Stimulated activated CD4-positive, alpha-beta T cell treated with anti-CD3 and anti-CD28 coated beads, Interleukin-15, amount 100 ng/mL, for 1 hour (primary cell): ENCODE measurements at places on chromosomes 12 and 14.

DNA sequence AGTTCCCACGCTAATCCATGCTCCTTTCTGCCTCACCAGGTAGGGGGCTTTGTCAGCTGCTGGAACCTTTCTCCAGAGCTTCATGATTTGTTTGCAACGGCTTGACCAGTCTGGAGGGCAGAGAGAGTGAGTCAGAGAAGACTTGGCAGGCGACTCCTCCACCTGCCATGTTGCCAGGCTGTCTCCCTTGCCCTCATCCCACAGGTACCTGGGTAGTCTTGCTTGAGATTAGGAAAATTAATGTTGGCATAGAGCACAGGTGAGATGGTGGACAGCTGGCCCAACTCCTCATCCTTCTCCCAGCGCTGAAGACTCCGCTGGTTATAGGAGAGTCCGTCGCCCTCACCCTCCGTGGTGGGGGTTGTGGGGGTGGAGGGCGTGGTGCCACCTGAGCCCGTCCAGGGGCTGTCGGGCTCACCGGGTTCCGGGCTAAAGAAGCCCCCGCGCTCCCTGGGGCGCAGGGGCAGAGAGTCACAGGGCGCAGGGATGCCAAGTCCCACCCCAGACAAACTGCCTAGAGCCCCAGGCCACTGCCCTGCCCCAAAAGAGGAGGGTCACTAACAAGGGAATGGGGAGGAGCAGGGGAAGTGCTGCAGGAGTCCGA lies 18.6 kb downstream of the KMT2D start:
- DNase-seq, result no peak

GRCh38 chr12:90915353-90915752 lies 39.6 kb downstream of the CCER1 start:
- DNase-seq, result no peak

DNA sequence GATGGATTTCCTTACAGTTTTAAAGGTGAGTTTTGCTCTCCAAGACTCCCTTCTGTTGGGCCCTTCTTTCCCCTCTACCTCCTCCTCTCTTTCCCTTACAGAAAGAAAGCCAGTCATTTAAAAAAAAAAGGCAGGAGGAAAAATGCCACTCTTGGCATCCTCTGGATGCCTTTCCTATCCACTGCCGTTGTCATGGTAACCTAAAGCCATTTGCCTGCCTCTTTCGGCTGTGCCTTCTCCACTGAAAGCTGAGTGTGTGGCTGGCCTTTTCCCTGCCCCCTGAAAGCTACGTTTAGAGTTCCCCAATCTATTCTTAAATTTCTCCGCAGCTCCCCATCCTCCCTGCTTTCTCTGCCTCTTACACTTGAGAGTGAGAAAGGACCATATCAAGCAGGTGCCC lies 67.1 kb downstream of the TUNAR start:
- no peak for DNase-seq

GRCh38 chr14:29735459-29735858 lies 192.2 kb downstream of the PRKD1 start:
- no peak for DNase-seq

GRCh38 chr14:74853581-74853980 lies 22.4 kb downstream of the PROX2 start:
- no peak for DNase-seq

GRCh38 chr14:68966872-68967301 lies 12.2 kb downstream of the ACTN1 start:
- no peak for DNase-seq

DNA sequence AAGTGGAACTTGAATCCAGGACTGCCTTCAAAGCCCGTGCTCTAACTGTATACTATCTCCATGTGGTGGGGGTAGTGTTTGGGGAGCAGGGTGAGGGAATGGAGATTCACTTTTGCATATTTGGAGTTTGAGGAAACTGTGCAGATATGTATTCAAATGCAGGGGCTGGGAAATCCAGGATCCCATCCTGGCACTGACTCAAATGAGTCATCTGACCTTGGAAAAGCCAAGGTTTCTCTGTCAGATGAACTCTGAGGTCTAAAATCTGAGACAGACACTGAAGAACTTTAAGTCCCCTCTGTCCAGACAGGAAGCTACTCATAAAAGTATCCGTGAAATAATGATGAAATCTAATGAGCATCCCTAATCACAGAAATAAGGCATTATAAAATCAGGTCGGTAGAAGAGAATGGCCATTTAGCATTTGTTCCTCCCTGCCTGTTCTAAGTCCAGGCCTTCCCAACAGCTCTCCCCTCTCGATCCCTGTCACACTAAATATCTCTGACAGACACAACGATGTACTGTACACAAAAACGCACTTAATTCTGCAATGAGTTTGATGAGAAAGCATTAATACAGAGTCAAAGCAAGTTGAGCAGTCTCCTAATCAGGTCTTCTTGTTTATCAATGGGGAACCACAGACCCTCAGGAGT lies 14.4 kb downstream of the NIN start:
- no peak for DNase-seq

DNA sequence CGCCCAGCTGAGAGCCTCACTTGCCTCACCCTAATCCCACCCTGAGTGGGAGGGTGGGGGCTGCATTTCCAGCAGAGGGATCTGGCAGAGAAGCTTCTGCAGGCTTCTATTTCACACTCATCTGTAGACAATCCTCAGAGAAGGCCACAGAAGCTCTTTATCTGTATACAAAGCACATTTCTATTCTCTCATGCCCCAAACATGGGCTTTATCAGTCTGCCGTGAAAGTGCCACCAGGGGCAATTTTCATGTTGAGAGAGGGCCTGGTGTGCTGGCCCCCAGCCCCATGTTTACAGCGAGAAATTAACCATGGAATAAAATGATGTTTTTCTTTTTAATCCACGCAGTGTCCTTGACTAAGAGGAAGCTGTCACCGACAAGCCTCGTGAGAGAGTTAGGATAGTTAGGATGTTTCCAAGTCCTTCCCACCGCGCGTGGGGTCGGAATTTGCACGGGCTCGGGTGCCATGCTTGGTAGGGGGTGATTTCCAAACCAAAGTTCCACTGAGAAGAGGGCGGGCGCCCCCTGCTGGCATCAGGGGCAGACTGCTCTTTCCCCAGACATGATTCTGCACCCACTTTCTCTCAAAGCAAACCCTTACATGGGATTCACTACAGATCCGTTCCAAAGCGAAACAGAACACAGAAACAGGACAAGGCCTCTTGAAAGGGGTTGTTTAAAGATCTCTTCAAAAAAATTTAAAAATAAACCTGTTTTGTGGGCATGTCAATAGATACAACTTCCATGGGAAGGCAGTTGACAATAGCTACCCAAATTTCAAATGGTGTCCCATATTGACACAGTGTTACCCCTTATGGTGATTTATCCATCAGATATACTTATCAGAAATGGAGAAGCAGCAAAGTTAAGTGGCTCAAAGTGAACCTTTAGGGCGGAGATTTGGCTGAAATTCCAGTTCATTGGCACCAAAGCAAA lies 19.4 kb downstream of the BDKRB1 start:
- peak; percentile 60 for DNase-seq

DNA sequence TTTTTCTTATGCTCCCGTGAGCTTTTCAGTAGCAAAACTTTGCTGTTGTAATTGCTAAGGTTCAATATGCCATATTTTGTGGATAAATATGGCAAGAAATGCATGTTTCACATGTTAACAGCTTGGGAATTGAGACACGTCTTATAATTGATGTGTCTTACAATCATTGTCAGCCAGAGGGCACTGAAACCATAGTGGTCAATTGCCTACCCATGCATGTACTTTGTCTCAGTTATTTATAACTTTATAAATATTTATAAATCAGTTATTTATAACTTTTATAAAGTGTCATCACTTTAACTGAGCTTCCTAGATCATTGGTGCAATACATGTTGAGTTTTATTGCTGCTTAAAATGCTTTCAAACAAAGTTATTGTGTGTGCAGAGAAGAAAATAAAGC lies 82.0 kb downstream of the CATSPERB start:
- no peak for DNase-seq

GRCh38 chr12:94047781-94048567 lies 100.4 kb upstream of the PLXNC1 start:
- no peak for DNase-seq

GRCh38 chr12:121188227-121188626 lies 21.7 kb upstream of the P2RX4 start:
- no peak for DNase-seq

DNA sequence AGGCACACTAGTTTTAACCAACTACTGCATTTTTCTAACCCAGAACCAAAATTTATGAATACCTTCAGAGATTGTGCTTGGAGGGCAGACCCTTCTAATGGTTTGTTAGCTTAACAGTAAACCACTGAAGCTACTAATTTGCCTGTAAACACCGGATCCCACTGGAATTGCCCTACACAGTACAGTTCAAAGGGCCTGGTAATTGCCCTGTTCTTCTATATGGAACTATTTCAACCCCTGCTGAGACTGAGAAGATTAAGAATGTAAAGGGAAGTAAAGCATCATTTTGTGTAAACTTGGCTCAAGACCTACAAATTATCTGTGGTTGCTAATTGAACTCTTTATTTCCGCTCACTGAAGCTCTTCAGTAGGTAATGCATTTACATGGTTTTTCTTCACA lies 468.1 kb downstream of the NPAS3 start:
- DNase-seq, result no peak

- no peak for DNase-seq
These were observed 410.0 kb upstream of the CCDC196 start for GRCh38 chr14:66076176-66076575.

- DNase-seq, result no peak
These were observed 9.7 kb downstream of the JDP2 start for GRCh38 chr14:75437201-75438143.

GRCh38 chr12:100706033-100706432 lies 88.5 kb upstream of the ANO4 start:
- no peak for DNase-seq

- no peak for DNase-seq
These were observed 14.5 kb downstream of the VWF start for GRCh38 chr12:6110006-6110405.

DNA sequence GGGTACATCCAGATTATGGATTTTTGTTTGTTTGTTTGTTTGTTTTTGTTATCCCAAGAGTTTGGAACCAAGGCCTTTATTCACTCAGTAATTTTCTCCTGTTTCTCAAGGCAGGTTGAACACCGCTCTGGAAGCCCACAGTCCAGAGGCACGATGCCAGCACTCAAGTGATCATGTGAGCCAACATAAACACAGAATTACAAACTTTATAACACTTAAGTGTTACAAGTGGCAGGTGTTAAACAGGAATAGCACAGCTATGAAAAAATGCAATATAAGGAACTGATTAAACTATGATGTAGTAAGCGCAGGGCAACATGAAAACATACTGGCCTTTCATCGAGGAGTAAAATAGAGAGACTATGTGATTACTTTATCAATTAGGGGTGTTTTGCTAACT lies 1885.8 kb upstream of the SEL1L start:
- no peak for DNase-seq

- no peak for DNase-seq
These were observed 44.3 kb downstream of the IFNG start for GRCh38 chr12:68115281-68115680.

DNA sequence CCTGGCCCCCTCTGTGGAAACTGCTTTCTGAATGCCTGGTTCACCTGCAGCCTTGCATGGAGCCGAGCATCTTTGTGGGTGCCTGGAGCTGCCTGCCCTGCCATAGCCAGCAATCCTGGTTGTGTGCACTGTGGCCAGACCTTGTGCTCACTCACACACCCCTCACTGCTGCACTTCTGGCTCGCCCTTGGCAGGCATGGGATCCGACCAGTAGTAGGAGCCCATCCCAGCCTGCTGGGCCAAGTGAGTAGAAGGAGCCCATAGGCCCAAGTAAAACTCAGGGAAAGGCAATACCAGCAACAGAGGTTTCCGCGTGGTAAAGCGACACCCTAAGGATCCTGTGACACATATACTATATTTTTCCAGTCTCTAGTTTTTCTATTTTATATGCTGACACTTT lies 270.0 kb upstream of the NAV3 start:
- DNase-seq, result no peak

DNA sequence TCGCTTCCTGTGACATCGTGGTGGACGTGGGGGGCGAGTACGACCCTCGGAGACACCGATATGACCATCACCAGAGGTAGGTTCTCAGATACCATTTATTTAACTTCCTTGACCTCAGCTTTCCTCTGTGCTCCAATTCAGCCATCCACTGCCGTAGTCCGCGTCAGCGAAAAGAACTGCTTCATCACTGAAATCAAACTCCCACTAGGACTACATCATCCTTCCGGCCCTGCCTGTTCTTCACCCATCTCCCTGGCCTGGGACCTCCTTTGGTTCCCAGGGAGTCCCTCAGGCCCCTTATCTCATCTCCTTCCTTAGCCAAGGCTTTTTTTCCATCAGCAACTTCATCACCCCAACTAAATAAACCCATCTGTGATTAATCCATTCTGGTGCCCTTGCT lies 692 bp downstream of the MYG1 start:
- no peak for DNase-seq

- no peak for DNase-seq
These were observed 3.3 kb upstream of the PAPLN start for GRCh38 chr14:73234029-73234428.

- no peak for DNase-seq
These were observed 127.0 kb downstream of the ANO6 start for GRCh38 chr12:45342848-45343247.

GRCh38 chr14:101044741-101045140 lies 141.2 kb upstream of the RTL1 start:
- DNase-seq, result no peak

- peak; percentile 89 for DNase-seq
These were observed at the start of gene PGAM5 for GRCh38 chr12:132710405-132711079. PGAM5 (plus strand) TSS chr12:132710842; CDS start chr12:132710877, 35 bp downstream.

DNA sequence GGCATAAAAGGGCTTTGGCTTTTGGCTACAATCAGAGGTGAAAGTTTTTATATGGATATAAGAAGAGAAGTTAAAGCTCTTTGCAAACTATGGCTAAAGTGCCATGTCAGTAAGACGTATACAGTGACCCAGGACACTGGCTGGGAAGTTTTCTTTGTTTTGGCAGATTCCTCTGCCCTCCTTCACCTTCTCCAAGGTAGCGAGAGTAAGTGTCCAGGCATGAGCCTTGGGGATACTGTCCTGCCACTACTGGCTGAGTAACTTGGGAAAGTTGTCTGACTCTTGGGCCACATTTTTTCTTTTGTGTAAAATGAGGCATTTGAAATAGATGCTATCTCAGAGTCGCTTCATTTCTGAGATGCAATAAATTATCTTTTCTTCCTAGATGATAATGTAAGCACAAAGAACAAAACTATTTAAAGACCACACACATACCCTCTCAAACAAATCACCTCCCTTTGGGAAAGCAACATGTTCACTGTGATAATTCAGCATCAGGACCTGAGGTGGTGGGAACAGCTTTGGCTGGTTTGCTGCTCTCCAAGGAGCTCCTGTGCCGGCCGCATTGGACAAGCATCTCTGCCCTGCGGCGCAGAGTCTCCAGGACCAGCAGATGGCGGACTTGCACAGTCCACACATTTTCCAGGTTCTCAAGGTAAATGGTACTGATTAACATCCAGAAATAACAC lies 106.3 kb downstream of the PTCSC3 start:
- DNase-seq, result no peak

GRCh38 chr14:86022031-86022629 lies 492.2 kb downstream of the FLRT2 start:
- DNase-seq, result no peak
